B cell (primary cell): ENCODE measurements at places on chromosomes 2 and 18.

DNA sequence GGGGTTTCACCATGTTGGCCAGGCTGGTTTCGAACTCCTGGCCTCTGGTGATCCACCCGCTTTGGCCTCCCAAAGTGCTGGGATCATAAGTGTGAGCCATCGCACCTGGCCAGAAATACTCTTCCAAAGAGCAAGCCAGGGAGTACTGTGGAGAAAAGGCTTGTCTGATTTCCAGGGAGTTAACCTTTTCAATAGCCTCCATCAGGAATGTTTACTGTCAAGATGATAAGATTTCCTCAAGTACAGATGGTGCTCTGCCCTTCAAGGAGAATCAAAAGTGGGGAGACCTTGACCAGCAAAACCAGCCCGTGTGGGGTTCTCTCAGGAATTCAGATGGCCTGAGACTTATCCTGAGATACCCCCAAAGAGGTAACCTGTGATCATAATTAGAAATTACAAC, 237.2 kb downstream of the PRKCE start:
- DNase-seq: no peak

- DNase-seq: no peak
Observed at GRCh38 chr2:158138255-158138654, 36.6 kb downstream of the UPP2 start.

DNA sequence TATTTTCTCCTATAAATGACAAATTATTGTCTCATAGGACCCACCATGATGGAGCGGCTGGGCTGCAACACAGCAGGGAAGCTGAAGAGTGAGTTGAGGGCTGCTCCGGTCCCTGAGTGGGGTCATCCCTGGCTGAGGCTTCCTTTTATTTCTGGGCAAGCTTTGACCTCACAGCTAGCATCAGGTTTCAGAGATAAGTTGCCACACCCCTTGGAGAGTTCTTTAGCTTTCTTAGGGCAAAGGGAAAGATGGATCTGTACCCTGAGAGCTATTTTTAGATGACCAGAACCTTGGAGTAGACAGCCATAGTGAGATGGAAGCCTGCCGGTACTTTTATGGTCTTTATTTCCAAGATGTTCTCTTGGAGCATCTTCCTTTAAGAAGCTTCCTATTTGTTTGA, 11.5 kb downstream of the MYL1 start:
- no peak for DNase-seq

GRCh38 chr2:207750345-207750744, 19.4 kb downstream of the FZD5 start:
- DNase-seq: no peak

- no peak for DNase-seq
Observed at GRCh38 chr2:29245742-29246382, 130.6 kb downstream of the CLIP4 start.

DNA sequence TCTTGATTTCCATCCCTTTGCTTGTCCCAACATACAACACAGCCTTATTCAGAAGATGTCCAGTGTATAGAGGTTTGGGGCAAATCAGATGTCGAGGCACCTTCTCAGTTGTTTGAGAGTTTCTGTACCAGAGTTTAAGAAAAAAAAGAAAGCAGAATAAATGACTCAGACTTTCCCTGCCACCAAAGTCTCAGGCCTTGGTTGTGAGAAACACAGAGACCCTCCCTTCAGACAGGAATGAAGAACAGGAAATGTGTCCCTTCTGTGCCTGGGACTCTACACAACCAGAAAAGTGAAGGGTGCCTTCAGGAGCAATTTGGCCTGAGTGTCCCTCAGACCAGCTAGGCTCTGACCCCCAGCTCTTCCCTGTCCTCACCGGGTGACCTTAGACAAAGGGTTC, 37.3 kb upstream of the REL start:
- no peak for DNase-seq

- DNase-seq: no peak
Observed at GRCh38 chr2:69043736-69044400, 30.9 kb downstream of the ANTXR1 start.

DNA sequence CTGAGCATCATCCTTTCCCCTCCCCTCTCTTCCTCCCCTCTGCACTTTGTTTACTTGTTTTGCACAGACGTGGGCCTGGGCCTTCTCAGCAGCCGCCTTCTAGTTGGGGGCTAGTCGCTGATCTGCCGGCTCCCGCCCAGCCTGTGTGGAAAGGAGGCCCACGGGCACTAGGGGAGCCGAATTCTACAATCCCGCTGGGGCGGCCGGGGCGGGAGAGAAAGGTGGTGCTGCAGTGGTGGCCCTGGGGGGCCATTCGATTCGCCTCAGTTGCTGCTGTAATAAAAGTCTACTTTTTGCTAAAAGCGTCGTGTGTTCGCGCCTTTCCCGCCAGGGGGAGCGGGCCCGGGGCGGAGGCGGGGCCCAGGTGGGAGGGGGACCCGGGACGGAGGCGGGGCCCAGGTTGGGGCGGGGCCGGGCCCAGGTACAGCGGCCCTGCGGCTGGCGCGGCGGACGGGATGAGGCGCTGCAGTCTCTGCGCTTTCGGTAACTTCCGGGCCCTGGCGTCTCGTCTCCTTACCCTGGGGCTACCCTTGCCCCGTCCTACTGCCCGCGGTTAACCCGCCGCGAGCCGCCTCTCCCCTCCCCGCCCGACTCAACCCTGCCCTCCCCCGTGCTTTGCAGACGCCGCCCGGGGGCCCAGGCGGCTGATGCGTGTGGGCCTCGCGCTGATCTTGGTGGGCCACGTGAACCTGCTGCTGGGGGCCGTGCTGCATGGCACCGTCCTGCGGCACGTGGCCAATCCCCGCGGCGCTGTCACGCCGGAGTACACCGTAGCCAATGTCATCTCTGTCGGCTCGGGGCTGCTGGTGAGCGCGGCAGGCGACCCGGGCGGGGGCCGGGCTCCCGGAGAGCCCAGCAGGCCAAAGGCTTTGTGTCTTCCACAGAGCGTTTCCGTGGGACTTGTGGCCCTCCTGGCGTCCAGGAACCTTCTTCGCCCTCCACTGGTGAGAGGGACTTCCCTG, at the start of gene KRTCAP3:
TSS of gene KRTCAP3 (plus strand) at position 424 of the 962 bp plus-strand sequence. CDS start at position 456, 32 bp downstream.
- peak; percentile 70 for DNase-seq

- DNase-seq: no peak
Observed at GRCh38 chr2:144027593-144027992, 492.3 kb downstream of the ZEB2 start.

- no peak for DNase-seq
Observed at GRCh38 chr2:81739966-81740365, 1435.4 kb upstream of the LRRTM1 start.

DNA sequence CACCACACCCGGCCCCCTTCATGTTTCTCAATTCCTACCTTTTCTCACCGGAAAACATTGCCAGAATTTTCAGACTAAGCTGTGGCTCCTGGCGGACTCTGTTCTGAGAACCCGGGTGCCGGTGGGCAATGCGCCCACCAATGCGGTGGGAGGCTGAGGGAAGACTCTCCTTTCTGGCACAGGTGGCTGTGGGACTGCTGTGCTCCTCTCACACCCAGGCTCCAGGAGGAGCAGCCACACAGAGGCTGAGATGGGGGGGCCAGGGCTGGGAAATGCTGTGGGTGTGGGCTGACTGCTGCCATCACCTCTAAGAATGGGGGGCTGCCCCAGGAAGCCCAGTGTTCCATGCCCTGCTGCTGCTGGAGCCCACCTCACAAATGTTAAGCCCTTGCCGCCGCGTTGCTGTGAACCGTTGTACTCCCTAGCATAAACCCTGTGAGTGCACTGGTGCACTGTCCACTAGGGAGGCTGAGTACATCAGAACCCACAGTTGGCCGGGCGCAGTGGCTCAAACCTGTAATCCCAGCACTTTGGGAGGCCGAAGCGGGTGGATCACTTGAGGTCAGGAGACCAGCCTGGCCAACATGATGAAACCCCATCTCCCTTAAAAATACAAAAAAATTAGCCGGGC, 152.6 kb downstream of the LDLRAD4 start:
- no peak for DNase-seq

- no peak for DNase-seq
Observed at GRCh38 chr2:101132202-101132601, 19.0 kb downstream of the TBC1D8 start.

- no peak for DNase-seq
Observed at GRCh38 chr2:234635284-234635683, 138.4 kb upstream of the ARL4C start.

- peak; percentile 4 for DNase-seq
Observed at GRCh38 chr2:24875272-24875671, 44.8 kb downstream of the ADCY3 start.

DNA sequence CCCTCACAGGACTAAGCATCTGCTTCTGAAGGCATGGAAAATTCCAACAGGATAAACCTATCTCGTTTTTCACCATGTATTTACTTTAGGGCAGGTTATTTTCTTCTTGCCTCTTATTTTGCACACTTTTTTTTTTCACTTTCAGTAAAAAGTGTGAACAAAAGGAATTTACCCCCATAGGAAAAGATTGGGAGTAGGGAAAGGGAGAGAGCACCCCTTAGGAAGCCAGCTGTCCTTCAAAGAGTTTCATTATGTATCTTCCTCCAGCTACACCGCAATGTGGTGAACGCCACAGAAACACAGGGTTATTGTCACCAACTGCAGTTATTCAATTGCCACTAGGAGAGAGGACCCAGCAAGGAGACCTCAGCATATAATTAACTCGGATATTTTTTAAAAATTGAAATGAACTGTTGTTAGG, 286.2 kb upstream of the VRK2 start:
- DNase-seq: no peak

DNA sequence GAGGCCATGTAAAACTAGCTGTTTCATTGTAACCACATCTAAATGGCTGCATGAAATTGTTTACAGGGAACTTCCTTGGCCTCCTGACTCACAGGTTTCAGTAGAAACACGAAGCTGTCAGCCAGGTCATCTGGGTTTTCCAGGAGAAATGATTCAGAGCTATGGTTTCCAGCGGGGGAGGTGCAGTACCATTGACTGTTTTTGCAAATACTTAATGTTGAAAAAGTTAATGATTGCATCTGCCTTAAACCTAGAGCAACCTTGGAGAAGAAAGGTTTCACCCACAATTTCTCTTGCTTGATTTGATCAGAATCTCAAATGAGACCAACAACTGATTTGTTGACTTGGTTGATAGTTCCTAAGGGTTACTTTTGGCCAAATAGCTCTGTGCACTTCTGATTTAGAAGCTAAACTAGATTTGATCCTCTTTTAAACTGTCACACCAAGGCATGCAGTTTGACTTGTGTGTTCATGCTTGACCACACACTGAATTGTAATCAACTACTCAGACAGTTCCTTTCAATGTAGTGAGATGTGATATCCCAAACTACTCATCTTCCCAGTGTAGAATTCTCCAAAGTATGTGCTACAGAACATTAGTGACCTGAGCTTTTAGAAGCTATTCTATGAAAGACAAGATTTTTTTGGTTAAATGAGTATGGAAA, 193.5 kb upstream of the CHST9 start:
- DNase-seq: no peak

DNA sequence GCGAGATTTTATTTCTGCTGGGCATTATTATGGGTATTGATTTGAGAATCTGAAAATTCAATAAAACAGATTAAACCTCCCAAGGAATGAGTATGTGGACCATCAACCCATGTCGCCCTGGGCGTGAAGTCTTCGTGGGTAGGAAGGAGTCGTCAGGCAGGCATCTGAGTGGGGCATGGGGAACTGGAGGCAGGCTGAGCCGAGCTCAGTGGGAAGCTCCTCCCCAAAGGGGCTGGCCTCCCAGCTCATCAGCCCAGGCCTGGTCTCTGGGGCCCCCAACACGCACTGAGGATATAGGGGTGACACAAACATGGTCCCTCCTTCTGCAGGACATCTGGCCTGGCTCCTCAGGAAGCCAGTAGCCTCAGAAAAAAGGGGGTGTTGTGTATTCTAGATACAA, 265.2 kb downstream of the TFCP2L1 start:
- no peak for DNase-seq

GRCh38 chr18:28331551-28331950, 154.6 kb upstream of the CDH2 start:
- no peak for DNase-seq

- no peak for DNase-seq
Observed at GRCh38 chr18:55100817-55101457, 141.7 kb upstream of the CCDC68 start.

- DNase-seq: no peak
Observed at GRCh38 chr2:120555092-120555491, 180.6 kb upstream of the GLI2 start.

- DNase-seq: no peak
Observed at GRCh38 chr2:223863491-223863890, 26.1 kb upstream of the AP1S3 start.

GRCh38 chr2:42804891-42805290, 12.5 kb upstream of the HAAO start:
- DNase-seq: no peak

DNA sequence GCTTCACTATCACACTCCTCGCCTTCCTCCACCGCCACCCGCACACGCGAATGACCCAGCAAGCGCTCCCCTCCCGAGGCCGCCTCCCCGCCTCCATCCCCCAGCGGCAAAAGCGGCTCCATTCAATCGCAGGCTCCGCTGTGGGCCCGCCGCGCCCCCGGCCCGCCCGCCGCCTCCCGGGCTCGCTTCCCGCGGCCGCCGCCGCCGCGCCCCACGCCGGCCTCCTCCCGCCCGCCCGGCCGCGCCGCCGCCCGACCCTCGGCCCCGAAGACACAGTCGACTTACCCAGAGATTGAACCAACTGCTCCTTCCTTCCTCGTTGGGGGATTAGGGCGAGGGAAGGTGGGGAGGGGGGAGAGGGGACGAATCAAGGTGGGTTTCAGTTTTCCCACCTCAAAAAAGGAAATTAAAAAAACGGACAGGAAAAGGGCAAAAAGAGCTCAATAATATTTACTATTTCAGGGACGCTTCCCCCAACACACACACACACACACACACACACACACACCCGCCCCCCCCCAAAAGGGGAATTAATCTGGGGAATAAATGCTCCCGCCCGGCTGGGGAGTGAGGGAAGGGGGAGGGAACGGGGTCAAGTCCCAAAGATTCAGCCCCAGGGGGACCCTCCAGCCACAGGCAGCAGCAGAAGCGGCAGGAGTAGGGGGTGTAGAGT, 743 bp downstream of the XPO1 start:
- DNase-seq: no peak

GRCh38 chr2:232288489-232289030, 90.0 kb upstream of the ALPP start:
- DNase-seq: no peak

DNA sequence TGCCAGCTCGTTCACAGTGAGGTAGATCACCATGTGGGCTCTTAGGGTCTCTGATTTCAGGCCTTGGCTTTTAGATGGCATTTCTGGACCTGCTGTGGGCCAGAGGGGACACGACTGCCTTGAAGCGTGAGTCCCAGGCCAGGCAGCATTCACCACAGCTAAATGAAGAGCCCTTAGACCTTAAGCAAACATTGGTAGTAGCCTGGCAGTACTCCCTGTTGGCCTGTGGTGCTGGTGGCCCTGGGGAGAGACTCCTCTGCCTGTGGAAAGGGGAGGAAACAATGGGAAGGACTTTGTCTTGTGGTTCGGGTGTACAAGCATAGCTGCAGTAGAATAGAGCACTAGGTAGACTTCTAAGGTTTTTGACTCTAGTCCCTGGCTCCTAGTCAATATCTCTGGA, 456.0 kb upstream of the DCC start:
- no peak for DNase-seq

DNA sequence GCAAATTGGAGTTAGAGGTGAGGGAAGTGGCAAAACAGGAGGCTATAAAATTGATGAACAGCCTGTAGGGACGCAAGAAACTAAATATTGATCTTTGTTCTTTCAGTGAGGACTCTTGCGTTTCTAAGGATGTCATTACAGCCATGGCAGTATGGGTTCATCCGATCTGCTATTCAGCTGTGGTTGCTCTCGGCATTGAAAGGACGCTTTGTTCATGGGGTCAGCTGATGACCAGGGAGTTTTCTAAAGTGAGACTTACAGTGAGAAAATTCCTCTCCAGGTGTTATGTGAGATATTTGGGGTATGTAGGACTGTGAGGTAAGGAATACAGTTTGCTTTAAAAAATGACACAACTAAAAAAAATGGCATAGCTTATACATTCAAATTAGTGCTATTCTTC, 52.7 kb upstream of the PELI1 start:
- DNase-seq: no peak
